ENCODE measurements at places on chromosomes 3 and 15. TPM values are rescaled to one million over a fixed set of nuclear protein-coding genes. Genes with fewer than 3 reads are reported as not detected.

Gene TLR9
- not detected for total RNA-seq

Gene SCN11A
- not detected for total RNA-seq

GRCh38 chr15:59521443-59521842 is 83.5 kb downstream of the FAM81A start:
- DNase-seq, result no peak

- DNase-seq, result no peak
Observed at GRCh38 chr15:83694536-83694935, 40.6 kb downstream of the ADAMTSL3 start.

- DNase-seq, result no peak
Observed at GRCh38 chr15:93028632-93029213, 60.3 kb downstream of the RGMA start.

All from Daoy (cell line).